ENCODE measurements at places on chromosomes 6 and 20.

DNA sequence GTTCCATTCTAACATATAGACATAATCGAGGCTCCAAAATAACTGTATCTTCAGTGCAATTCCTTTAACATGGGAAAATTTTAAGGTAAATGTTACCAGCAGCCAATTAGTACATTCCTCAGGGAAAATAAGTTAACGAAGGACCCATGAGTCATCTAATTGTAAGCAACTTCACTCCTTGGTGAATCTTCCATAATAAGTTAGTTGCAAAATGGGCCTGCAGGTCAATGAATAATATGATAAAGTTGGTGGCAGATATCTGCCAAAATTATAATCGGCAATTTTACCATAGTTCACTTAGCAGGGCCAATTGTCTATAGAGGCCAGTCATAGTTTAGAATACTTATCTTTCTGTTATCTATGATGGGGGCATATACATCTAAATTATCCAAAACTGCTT lies 42.3 kb downstream of the QRSL1 start:
- no peak for DNase-seq

DNA sequence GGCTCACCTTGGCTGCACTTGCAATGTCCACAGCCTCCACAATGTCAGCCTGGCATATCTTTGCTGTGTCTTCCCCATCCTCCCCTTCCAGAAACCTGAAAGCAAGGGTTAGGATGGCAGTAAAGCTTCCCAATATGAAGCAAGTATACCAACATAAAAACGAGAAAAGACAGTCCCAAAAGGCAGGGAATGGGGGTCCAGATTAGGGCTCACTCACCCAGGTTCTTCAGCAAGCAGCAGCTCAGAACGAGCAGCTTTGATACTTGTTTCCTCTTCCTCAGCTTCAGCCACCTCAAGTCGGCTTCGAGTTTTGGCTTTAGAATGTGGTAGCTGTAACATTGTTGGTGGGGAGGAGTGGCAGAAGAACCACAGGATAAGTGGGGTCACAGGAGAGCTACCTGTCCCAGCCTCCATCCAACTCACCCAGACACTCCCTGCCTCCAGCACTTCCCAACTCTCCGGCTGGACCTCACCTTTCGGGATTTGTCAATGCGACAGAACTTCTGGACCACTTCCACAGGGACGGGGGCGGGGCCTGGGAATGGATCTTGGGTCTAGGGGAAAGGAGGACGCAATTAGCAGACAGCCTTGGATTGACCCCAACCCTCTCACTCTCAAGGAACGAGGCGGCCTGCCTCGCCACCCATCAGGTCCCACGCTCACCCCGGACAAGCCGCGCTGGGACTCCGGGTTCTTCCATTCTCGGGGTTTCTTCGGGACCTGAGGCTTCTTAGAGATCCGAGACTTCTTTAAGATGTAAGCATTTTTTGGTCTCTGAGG lies 708 bp downstream of the WDR46 start:
- no peak for DNase-seq

GRCh38 chr6:168956884-168957730 lies 296.5 kb downstream of the THBS2 start:
- peak; percentile 77 for DNase-seq

DNA sequence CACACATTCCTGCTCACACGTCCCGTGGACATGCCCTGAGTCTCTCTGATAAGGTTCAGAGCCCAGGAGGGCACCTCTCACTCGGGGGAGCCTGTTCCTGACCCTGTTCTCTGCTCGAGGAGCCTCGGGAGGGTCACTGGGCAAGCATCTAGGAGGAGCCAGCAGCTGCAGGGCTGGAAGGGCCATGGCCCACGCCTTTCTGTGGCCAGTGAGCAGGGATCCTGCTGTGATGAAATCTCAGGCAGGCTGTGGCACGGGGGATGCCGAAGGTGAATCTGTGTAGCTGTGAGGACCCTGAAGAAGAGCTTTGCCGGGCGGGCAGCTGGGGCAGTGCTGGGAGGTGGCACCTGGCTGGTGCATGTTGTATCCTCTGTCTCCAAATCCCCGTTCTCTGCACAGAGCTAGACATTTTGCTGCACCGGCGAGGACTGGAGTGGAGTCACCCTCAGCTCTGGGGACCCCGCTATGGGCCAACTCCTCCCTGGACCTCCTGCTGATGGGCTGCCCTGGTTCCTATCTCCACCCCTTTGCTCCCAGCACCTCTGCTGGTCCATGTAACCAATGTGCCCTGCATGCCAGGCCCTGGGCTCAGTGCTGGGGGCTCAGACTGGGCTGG lies 7.1 kb upstream of the NPBWR2 start:
- peak; percentile 52 for DNase-seq

DNA sequence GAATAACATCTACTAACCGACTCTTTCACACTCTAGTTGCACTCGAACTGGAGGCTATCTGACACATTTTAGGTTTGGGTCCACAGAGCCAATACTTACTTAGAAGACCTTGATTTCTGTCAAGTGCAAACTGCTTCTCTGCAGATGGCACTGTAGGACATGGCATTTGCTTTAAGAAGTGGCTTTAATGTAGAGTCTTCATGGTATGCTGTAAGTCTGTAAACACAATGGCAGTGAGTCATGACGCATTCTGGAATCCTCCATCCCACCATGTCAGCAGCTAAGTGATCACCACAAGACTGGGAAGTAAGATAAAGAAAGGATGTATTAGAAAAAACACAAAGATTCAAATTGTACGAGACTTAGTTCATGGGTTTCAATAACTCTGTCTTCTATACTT lies 377.0 kb upstream of the NOX3 start:
- DNase-seq = no peak

DNA sequence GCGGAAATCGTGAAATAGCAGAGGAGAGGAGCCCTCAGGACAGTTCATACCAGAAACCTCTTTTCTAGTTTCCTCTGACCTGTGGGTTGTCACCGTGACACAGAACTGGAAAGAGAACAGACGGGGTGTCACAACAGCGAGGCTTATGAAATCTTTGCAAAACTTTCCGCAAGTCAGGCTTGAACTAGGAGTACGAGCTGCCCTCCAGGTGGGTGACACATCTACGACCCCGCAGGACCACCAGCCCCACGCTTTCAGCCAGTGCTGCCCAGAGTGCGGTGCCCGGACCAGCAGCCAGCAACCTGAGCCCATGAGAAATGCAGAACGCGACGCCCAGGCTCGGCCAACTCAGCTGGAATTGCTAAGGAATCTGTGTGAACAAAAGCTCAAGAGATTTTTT lies 30.8 kb downstream of the WRNIP1 start:
- DNase-seq = no peak

GRCh38 chr6:71502168-71502567 lies 213.6 kb downstream of the OGFRL1 start:
- DNase-seq = no peak

DNA sequence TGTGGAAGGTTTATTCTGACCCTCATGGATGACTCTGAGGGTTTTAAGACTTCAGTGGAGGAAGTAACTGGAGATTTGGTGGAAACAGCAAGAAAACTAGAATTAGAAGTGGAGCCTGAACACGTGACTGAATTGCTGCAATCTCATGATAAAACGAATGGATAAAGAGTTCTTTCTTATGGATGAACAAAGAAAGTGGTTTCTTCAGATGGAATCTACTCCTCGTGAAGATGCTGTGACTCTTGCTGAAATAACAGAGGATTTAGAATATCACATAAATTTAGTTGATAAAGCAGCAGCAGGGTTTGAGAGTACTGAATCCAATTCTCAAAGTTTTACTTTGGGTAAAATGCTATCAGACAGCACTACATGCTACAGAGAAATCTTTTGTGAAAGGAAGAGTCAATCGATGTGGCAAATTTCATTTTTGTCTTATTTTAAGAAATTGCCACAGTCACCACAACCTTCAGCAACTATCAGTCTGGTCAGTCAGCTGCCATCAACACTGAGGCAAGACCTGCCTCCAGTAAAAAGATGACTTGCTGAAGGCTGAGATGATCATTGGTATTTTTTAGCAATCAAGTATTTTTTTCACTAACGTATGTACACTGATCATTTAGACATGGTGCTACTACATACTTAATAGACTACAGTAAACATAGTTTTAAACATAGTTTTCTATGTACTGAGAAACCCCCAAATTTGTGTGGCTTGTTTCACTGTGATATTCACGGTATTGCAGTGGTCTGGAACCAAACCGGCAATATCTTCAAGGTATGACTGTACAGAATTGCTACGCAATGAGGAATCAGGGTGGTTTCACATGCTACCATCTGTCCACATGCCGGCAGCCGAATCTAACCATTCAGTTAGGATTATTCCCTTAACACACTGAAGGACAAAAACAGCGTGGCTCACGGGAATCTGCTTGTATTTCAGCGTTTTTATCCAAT lies 149.0 kb downstream of the MYB start:
- no peak for DNase-seq

GRCh38 chr20:23301436-23302050 lies 49.0 kb upstream of the NXT1 start:
- no peak for DNase-seq

DNA sequence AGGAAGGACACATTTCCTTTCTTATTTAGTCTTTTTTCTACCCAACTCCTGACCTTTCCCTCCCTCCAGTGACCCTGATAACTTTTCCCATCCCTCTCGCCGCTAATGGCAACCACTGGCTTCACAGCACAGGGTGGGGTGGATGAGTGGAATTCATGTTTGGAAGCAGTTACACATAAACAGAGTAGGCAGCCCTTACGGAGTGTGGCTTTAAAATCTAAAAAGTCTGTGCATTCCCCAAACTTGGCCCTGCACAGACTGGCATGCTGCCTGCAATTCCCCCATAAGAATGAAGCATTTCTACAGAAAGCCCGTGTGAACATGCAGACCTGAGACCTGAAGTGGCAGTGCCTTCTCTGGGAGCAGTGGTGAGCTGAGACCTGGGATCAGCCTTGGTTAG lies 275.9 kb upstream of the PRND start:
- DNase-seq = no peak

DNA sequence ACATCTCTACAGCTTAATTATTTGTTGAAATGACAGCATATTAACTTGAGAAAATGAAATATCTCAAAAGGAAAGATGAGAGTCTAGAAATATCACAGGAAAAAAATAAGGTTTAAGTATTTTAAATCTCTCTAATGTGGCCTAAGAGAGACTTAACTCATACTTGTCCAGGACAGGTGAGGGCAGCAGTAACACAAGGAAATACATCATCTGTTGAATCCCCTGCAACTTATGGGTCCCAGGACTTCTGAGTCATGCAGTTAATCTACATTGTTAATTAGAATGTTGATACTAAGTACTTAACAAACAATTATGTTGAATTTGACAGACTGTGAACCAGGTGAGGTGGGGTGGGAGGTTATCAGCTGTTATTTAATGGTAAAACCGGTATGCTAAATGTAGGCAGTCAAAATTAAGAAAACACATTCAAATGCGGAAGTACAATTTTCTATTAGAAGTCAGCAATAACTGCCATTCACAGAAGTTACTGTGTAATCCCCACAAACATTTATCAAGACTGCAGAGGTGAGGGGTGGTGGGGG lies 87.9 kb downstream of the CEP57L1 start:
- no peak for DNase-seq

- no peak for DNase-seq
These were observed 11.3 kb downstream of the CARMIL1 start for GRCh38 chr6:25290306-25291060.

GRCh38 chr6:11609324-11610071 lies 71.9 kb downstream of the TMEM170B start:
- DNase-seq = peak; percentile 82

GRCh38 chr6:21780679-21781078 lies 187.1 kb downstream of the SOX4 start:
- DNase-seq = no peak

DNA sequence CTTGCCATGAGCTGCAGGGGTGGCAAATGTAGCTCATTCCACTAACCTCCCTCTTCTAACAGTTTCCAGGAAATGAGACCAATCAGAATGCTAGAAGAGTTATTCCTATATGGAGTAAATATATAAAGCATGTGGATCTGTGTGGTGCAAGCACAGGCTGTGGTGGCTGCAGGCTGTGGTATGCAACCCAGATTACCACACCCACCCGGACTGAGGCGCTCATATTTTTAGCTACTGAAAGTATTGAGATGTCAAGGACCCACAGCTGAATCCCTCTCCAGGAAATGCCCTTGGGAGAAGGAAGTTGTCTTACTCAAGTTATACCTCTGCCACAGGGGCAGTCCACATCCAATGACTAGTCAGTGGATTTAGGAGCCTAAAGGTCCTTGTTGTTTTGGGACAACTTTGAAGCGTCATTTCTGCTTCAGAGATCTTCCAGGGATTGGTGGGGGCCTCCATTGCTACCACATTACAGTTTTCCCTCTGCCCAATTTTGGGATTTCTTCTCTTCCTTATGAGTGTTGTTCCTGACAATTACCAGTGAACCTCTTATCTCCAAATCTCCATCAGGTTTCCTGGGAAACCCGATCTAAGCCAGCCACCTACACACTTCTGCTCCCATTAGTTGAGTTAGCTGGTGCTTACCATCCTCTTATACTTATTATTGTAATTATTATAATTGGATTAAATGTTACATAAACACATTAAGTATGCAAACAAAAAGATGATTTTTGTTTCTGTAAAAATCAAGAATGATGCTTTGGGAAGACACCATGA lies 12.1 kb upstream of the REPS1 start:
- DNase-seq = no peak

DNA sequence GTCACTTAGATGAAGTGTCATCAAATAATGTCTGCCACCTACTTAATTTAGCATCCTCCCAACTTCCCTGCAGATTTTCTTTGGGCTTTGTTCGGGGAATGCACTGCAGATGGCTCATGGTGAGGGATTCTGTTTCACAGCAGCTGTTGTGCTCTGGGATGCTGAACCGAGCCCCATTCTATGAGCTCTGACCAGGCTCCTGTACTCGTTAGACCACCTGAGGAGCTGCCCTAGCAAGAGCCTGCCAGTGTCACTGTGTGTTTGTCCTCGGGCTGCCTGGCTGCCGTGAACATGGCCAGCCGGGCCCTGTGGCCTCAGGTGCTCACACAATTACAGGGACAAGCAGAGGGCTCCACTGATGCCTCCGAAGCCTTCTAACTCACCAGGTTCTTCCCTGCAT lies 238.8 kb upstream of the ECI2 start:
- no peak for DNase-seq

- no peak for DNase-seq
These were observed 2.9 kb downstream of the CPNE5 start for GRCh38 chr6:36836111-36837021.

DNA sequence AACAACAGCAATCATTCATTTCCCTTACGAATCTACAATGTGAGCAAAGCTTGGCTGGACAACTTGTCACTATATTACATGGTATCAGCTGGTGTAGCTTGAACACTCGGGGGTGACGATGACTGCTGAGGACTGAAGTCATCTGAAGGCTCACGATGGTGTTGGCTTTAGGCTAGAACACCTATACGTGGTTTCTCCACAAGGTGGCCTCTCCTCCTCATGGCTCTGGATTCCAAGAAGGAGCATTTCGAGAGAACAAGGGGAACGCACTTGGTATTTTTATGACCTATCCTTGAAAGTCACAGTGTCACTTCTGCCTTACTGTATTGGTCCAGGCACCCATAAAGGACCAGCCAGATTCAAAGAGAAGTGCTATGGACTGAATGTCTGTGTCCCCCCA lies 37.5 kb upstream of the ADGRF1 start:
- no peak for DNase-seq

Measured in right atrium auricular region (tissue), 2 donors.